ENCODE measurements at places on chromosomes 6 and 20.

DNA sequence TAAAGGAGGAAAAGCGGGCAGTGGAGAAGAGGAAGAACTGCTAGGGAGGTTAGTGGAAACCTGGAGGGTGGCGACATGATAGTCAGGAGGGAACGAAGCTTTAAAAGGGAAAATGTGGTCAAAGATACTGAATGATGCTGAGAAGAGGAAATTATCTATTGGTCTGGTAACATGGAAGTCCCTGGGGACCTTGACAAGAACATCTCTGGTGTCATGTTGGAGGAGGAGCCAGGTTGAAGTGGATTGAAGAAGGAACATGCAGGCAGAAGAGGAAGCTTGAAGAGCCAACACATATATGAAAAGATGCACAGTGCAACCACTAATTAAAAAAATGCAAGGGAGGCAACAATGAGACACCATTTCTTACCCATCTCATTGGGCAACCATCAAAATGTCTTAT, 251.9 kb upstream of the RNF24 start:
- DNase-seq = no peak

- no peak for DNase-seq
These were observed 138.3 kb upstream of the FUT9 start for GRCh38 chr6:95877480-95877879.

DNA sequence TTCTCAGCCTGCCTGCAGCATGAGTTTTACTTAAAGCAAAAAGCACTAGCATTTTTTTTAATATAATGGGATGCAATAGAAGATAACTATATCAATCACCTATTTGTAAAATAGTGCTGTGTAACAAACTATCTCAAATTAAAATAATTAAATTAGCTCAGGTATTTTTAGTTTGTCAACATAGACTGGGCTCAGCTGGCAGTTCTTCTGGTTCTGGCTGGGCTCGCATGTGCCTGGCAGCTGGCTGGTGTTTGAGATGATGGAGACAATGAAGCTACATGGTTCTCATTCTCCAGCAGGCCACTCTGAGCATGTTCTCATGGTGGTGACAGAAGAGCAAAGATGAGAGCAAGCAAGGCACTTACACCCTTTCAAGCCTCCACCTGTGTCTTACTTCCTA, 181.0 kb downstream of the PLCB1 start:
- DNase-seq = no peak

DNA sequence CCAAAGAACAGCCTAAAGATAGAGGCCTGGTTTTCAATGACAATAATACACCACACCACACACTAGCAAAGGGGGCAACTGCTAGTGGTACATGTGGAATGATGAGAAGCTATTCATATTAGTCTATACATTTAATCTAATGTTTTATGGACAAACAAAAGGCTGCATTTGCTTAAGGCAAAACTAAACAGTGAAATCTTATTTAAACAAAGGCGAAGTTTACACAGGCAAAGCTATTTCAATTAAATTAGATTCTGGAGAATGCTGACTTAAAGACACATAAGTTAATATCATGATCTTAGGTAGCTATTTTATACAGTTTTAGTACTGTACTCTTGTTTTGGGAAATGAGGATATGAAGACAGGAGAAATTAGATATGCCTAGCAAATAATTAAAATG, 53.9 kb upstream of the SIM1 start:
- no peak for DNase-seq

DNA sequence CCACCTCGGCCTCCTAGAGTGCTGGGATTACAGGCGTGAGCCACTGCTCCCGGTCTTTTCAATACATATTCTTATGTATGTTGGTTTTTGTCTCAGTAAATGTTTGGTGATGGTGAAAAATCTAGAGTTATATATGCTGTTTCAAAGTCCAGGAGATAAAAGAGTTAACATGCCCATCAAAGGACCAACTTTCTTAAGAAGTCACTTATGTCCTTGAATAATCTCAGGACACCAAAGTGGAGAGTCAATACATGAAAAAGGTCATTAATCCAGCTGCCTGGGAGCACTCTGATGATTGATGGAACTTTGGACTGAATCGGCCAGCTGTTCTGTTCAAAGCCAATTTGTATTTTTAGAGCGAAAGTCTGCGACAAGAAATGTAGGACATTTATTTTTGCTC, 59.8 kb upstream of the HDAC2 start:
- DNase-seq = no peak

DNA sequence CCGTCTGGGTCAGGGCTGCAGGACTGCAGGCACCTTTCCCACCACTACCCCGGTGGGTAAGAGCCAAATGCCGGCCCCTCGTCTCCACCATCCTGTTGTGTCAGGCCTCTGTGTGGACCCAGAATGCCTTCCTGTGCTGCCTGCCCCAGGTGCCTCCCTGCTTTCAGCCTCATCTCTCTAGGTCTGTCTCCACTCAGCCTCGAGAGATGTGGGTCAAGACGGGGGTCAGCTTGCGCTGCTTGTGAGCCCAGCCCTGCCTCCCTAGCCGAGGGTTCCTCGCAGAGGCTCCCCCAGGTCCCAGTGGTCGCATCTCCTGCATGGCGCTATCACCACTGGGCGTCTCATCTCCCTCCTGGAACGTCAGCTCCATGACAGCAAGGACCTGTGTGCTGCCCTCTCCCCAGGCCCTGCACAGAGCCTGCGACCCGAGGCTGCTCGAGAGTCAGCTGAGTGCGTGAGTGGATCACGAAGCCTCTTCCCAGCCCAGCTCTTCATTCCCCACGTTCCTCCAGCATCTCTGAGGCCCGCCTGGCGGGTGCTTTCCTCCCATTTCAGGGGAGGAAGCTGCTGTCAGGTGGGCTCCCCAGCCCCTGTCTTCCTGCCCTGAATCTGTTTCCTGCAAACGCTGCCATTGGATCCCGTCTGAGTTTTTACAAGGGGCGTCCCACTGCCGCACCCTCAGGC, 38.7 kb upstream of the ZBP1 start:
- peak; percentile 60 for DNase-seq

DNA sequence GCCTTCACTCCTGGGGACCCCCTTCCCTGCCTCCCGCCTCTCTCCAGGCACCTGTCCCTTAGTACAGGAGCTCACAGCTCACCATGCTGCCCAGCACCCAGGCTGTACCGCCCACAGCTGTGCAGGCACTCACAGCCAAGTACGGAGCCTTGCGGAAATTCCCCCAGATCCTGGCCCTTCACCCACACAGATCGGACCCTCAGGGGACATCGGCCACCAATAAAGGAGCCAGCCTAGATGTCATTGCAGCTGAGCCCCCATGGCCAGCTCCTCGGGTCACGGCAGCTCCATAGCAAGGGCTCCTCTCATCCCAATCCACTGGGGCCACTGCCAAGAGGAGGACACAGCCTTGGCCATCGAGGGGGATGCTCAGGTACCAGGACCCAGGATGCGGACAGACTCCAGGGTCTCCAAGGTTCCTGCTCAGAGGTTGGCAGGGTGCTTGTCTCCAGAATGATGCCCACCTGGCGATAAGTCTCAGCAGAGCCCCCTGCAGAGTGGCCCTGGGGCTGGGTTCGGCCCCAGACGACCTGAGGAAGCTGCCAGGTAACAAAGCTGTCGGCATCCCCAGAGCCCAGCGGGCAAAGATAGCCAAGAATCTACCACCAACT, 82.3 kb downstream of the YTHDF1 start:
- peak; percentile 46 for DNase-seq

DNA sequence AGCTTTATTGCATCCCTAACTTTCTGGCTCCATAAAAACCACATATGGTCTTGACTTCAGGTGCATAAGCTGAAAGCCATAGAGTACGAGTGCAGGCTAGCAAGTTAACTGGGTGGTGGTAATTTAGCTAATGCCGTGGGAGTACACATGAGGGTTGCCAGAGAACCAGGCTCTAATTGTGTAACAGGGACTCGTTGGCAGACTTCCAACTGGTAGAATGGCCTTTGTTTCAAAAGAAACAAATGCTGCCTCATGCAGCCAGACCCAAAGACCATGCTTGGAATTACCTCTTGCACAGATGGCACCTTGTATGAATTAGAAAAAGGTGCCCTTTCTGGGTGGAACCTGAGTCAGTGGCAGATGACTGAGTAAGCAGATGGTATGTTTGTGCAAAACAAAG, 73.2 kb downstream of the LY86 start:
- peak; percentile 76 for DNase-seq

Data from sigmoid colon (tissue), 7 donors.